Suppressor macrophage treated with lipopolysaccharide for 4 hours (primary cell): ENCODE measurements at places on chromosomes 7 and 10.

DNA sequence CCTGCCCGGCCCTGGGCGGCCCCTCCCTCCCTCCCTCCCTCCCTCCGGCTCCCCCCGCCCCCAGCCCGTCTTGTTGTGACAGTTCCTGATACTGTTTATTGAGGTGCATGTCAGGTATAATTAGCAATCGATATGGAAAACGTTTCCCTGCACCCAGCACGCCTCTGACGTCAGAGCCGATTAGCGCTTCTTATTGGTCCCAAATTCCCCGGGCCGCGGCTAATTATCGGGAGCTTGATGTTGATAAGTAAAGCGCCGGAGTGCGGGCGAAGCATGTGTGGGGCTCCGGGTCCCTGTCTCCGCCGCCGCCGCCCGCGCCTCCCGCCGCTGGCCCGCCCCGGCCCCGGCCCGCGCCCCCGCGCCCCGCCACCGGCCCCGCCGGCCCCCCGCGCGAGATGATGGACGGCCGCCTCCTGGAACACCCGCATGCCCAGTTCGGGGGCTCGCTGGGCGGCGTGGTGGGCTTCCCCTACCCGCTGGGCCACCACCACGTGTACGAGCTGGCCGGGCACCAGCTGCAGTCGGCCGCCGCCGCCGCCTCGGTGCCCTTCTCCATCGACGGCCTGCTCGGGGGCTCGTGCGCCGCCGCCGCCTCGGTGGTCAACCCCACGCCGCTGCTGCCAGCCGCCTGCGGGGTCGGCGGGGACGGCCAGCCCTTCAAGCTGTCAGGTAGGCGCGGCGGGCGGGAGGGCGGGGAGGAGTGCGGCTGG, at the start of gene UNCX:
Gene UNCX, plus strand, starts transcription at position 250 of the 710 bp plus-strand sequence. Its CDS starts 146 bp downstream, at position 396.
- no peak for DNase-seq

DNA sequence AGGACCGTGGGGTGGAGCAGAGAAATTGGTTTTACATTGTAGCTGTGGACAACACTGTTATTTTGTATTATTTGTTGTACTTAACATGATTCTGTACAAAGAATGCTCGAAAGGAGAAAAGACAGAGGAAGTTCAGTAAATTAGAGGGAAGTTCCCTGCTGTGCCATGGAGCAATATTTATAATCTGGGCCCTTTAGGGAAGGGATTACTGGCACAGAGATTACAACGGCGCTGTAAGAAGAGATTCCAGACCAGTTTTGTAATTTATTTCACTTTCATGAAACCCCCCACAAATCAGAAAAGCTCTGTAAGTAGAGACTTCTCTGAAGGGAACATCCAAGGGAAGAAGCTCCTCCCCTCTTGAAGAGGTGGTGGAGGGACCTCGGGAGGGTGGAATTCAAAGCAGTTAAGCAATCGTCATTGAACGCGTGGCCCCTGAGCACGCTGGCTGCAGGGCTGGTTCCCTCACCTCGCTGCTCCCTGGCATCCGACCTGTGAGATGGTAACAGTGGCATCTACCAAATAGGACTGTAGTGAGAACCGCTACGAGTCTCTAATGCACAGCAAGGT, 113.5 kb downstream of the KLF6 start:
- peak; percentile 63 for DNase-seq

DNA sequence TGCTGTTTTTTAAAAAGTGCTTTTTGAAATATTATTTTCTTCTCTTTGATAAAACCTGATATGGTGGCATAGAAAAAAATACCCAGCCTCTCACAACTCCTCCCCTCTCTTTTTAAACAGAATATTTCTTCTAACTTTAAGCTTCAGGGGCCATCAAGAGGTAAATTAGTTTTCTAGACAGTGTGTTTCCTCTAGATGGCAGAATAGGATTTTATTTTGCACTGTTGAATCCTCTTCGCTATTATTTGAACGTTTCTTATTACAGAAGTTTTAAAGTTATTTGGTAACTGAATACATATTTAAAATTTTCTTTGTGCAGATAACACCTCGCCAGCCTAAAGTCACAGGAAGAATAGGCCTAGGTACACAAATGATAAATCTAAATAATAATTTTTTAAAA, 30.3 kb downstream of the ARL5B start:
- DNase-seq: no peak

DNA sequence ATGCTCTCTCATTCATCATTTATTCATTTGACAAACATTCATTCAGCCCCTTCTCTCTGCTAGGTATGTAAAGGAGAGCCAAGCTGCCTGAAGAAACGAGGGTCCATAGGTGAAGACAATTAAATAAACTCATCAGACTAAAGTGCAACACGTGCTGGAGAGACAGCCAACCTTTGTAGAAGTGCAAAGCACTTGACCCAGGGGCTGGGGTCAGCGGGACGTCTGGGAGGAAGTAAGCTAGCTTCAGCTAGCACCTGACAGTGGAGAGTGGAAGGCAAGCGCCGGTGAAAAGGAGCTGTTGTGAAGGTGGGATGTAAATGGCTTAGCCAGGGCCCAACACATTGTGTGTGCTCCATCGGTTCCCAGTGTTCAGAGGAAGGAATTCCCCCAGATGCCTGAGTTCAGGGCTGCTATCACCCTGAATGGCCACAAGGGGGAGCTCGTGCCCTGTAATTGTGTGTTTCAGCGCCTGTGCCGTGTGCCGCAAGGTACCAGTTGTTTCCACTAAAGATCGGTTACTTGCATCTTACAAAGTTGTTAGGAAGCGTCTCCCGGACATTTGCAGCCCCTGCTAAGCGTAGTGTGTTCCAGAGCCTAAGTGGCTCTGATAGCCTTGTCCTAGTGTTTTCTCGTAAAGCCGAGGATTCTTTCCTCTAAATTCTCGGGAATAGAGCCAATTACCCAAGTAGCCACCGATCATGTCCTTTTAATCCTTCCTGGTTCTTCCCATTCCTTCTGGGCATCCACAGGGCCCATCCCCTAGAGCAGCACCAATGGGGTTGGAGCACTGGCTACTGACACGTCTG, 30.6 kb downstream of the TLX1 start:
- peak; percentile 83 for DNase-seq

DNA sequence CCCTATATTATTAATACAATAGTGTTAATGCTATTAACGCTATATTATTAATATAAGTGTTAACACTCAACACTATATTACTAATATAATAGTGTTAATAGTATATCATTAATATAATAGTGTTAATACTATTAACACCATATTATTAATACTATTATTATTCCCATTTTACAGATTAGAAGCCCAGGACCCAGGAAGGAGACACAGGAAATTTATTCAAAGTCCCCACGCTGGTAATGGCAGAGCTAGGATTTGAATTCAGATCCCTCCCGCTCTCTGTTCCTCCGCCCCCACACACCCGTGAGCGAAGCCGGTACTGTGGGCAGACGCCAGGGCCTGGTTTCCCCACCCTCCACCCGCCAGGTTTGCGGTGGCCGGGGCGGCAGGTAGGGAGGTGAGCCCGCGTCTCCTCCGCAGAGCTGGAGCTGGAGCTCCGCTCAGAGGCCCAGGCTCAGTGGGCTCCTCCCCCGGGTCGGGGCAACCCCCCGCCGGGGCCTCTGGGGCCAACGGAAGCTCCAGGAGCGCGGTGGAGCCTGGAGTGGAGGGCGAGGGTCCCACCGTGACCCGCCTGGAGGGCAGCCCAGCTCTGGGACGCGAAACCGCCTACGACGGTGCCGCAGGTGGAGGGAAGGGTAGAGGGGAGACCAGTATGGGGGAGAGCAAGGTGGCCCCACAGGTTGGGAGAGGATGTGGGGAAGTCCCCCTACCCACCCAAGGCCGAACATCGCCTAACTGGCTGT, at the start of gene TMEM225B:
Gene TMEM225B, plus strand, starts transcription at position 506 of the 740 bp plus-strand sequence. CDS start 6,122 bp downstream, outside the sequence.
- no peak for DNase-seq

- no peak for DNase-seq
These were observed 324.0 kb upstream of the POT1 start for GRCh38 chr7:125253452-125254190.

DNA sequence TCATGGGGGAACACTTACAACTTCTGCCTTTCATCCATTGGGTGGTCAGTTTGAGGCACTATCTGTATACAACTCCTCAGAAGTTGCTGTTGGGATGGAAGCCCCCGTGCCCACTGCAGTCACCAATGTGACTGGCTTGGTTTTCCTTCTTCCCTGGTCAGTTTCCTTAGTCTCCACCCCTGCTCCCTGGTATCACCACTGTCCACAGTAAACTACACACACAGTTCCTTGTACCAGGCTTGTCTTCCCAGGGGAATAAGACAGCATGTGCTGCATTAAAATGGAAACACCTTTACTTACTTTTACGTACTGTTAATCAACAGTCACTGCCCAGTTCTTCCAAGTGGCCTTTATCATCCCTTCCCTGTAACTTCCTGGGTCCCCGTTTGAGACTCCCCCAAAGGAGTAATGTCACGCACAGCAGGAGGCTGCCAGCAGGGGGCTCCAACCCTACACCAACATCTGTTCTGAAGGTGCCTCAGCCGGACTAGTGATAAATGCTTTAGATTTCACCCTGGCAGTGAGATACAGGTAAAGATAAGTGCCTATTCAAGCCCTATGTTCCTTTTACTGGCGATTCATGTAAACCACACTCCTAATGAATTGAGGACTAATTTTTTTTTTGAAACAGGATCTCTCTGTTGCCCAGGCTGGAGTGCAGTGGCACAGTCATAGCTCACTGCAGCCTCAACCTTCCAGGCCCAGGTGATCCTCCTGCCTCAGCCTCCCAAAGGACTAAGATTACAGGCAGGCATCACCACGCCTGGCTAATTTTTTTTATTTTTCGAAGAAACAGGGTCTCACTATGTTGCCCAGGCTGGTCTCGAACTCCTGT, 45.3 kb upstream of the PIK3AP1 start:
- DNase-seq: peak; percentile 73

DNA sequence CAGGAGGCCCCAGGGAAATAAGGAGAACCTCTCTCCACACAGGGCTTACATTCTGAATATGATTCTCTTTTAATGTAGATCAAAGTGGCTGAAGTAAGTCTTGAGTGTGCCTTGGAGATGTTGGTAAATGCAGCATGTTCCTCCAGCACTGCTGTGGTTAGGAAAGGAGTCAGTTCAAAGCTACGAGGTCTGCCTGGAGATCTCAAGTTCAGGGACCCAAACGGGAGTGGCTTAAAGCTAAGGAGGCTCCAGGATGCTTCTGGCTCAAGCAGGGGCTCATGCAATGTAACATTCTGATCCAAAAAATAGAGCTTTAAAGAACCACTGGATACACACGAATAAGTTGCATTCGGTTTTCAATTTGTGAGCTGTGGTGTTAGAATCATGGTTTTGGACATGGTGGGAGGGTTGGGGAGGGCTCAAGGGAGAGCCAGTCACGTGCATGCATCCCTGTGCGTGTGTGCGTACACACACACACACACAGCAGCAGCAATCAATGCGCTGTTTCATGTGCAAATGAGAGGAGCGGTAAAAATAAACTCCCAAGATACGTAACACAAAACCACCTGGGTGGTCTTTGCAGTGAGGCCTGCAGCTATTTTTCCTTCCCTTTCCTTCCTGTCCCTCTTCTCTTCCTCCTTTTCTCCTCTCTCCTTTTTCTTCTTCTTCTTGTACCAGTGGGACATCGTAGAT, 70.5 kb downstream of the AOAH start:
- no peak for DNase-seq

DNA sequence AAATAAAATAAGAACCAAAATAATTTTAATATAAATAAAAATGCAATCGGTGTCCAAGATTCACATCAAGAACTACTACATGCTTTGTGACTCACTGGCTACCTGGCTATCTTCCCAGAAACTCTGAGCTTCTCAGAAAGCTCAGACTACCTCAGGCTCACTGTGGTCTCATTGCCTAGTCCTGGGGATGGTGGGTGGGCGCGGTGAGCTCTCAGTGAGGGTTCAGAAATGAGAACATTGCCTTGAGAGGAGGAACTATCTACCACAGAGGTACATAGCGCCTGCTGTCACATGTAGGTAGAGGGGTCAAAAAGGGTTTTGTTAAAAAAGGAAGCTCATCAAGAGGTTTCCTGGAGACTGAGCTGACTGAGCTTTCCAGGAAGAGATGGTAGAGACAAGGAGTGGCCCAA, 108.0 kb downstream of the WDFY4 start:
- no peak for DNase-seq

DNA sequence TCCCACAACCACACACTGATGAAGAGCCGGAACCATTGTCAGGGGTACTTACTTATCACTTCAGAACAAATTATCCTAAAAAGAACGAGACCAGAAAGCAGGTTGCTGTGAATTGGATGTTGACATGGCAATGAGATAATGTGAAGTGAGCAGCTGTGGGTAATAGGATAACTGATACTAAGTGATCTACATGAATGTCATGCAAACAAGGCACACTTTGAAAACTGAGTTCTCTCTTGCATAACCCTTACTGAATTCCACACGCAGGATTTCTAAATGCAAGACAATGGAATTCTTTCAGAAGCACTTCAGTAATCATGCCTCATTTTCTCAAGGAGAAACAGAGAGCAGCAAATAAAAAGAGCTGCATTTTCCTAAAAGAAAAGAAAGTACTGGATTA, 242.5 kb upstream of the TMEM229A start:
- no peak for DNase-seq

GRCh38 chr7:45576249-45576929, 2.2 kb downstream of the ADCY1 start:
- DNase-seq: no peak

- no peak for DNase-seq
These were observed 92.6 kb downstream of the SPAG6 start for GRCh38 chr10:22437620-22438588.

DNA sequence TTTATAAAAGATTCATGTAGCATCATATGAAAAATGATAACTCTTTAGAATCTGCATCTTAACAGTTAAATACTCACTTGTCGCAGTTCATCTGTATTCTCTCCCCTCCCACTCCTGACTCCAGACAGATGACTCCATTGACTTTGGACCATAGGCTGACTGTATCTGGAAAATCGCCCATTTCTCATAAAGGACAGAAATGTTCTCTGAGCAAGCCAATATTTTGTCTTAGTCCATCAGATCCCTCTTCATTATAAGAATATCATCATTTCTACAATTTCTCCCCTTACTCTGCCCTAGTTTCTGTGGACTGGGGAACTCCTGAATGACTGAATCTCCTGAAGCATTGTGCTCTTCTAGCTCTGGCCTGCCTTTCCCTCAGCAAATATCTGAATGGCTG, 125.4 kb downstream of the SEMA3D start:
- no peak for DNase-seq

DNA sequence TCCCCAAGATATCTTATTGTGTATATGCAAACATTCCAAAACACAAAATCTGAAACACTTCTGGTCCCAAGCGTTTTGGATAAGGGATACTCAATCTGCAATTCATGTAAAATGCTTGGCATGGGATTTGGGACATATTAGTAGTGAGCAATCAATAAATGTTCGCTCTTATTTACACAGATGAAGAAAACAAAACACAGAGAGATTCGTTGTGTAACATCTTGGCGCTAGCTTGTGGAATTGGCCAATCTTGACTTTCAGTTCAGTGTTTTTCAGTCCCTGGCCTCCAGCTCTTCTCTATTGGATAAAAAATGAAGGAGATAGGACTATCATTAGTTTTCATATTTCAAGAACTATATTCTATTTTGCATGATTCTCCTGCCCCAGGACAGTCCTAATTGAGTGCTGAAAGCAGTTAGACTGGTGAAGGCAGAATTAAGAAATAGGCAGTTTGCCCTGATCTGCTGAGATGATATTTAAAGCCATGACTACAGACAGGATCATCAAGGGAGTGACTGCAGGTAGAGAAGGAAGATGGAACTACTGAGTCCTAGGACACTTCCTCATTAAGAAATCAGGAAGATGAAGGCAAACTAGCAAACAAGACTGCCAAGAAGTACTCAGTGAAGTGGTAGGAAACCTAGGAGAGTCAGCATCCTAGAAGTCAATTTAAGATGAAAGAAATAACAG, 1.8 kb downstream of the PNLIPRP3 start:
- DNase-seq: no peak

GRCh38 chr10:97204826-97205679, 19.3 kb upstream of the SLIT1 start:
- no peak for DNase-seq
